ENCODE measurements at places on chromosomes 3 and 15.

DNA sequence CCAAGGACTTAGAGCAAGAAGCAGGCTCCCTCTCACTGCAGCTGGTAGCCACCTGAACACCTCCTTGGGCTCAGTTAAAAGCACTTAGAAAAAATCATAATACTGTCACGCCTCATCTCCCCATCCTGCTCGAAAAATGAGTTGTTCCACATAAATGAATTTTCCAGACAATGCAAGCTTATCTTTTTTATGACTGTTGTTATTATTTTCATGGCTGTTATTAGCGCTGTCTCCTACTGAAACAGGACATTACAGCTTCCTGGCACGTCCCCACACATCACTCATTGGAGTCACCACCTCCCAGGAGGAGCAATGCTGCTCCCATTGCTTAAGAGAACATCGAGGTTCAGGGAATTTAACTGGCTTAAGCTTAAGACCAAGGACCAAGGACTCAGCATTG, 26.5 kb downstream of the CCDC33 start:
- DNase-seq, result no peak

DNA sequence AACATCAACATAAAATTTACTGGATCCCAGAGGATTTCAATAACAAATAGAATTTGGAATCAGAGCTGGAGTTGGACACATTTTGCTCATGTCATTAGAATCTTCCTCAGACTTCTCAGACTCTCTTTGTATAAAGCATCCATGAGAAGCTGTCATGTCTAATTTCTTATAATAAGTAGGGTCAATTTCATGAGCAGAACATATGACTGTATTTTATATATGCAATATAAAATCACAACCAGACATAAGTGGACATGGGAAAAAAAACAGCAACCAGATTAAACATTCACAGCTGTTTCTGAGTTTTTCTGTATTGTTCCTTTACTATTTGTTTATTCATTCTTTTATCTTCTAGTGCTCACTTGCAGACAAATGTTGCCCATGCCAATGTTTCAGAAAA, 325.5 kb downstream of the RBMS3 start:
- no peak for DNase-seq

GRCh38 chr3:66099541-66100065, 60.9 kb upstream of the MAGI1 start:
- DNase-seq, result no peak

DNA sequence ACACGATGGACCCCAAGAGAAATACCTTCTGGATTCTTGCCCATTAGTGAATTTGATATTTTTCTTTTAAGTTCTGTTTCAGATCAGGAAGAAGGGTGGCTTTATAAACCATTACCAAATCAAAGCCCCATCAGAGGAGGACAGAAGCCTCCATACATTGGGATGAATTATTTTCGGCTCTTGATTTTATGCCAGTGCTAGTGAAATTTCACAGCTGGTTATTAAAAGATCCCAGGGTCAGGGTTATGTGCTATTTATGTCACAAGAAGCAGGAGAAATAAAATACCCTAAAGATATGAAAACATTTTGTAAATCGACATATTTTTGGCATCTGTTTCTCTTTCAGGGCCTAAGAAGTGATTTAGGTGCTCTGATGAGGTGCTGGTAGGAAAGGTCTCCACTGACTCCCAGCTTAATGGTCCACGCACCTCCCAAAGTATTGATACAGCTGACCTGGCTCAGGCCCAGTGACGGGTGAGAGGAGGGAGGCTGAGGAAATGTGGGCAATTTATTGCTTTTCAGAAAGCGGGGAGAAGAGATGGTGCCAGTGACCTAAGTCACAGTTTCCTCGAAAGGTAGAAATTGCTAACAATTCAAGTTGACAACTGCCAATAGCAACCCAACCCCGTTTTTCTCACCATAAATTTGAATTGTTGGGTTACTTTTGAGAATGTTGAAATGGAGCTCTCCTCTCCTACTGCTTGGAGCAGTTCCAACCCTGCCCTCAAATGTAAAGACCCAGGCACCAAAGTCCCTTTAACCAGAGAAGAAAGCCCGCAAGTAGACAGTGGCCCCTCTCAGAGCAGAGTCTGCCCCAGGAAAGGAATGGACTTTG, 315.6 kb upstream of the NR2E3 start:
- no peak for DNase-seq

DNA sequence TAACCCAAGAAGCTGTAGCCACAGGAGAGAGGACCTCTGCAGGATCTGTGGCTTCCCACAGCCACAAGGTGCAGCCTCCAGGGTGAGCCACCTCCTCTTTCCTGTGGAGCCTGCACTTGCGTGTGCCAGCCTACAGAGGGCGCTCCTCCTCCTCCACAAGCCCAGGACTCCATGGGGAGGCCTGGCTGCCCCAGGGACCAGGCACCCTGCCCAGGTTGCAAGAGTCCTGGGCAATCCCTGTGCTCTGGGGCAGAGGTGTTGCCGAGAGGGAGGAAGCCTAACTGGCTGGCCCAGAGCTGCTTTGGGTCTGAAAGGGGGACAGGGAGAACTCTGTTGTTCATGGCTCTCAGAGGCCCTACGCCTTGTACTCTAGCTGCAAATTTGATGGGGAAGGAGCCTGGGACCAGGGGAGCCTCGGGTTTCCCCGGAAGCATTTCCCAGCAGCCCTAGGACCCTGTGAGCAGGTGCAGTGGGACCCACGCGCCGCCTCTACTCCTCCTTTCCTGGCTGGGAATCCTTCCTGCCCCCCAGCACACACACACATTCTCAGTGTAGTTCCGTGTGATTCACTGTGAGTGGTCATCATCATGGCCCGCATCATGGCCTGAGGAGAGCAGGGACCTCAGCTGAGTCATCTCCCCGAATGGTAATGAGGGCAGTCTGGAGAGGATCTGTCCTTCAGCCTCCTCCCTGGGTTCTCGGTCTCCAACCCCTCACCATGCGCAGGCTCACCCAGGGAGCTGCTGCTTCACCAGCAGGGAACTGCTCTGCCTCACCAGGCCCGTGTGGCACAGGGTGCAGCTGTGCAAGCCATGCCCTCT, 24.3 kb downstream of the TBC1D21 start:
- no peak for DNase-seq

DNA sequence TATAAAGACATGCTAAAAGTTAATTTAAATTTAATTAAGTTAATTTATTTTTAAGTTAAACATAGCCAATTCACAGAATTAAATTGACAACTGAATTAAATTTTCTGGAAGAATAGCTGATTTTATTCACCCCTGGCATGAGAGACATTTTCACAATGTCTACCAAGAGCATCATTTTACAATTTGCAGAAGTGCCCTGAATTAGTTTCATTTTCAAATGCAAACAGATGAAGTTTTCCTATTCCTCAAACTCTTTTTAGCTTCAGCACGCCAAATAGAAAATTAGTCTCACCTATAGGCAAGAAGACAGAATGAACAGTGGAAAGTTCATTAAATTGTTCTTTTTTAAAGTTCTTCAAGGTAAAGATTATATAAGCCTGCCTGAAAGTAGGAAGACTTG, 259.3 kb downstream of the ZBBX start:
- DNase-seq, result no peak

GRCh38 chr15:101329309-101329863, 34.3 kb upstream of the SNRPA1 start:
- DNase-seq, result no peak

GRCh38 chr15:31497838-31498237, 171.2 kb downstream of the KLF13 start:
- no peak for DNase-seq

GRCh38 chr3:11529281-11529680, 114.4 kb downstream of the VGLL4 start:
- no peak for DNase-seq

- no peak for DNase-seq
These were observed 19.9 kb downstream of the TTC21A start for GRCh38 chr3:39127269-39127907.

Data from substantia nigra (tissue), 51 donors.